ENCODE measurements at places on chromosomes 11 and 22.

DNA sequence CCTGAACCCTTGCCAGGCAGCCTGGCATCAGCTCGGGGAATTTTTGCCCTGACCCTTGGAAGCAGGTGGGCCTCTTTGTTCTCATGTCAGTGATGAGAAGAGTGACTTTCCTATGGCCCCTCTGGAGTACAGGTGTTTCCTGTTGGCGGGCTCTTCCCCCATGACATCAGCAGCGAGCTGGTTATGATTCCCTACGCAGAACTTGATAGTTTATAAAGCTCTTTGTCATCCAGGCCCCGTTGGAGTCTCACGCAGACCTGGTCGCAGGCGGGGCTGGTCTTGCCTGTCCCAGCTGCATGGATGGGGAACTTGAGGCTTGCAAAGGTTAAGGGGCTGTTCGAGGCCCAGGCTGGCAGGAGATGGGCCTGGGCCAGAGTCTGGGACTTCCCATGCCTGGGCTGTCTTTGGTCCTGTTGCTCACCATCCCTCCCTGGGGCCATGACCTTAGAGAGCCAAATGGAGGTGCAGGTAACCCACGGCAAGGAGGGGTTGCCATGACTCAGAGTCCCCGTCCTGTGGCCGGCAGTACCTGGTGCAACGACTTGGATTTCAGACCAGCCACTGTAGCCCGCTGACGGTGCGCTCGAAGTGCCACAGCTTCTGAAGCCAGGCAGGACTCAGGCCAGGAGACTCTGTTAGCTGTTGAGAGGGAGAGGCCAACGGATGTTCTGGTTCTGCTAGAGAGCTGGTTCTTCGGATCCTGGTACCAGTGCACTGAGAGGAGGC is 45.9 kb upstream of the PPP6R3 start:
- no peak for DNase-seq

DNA sequence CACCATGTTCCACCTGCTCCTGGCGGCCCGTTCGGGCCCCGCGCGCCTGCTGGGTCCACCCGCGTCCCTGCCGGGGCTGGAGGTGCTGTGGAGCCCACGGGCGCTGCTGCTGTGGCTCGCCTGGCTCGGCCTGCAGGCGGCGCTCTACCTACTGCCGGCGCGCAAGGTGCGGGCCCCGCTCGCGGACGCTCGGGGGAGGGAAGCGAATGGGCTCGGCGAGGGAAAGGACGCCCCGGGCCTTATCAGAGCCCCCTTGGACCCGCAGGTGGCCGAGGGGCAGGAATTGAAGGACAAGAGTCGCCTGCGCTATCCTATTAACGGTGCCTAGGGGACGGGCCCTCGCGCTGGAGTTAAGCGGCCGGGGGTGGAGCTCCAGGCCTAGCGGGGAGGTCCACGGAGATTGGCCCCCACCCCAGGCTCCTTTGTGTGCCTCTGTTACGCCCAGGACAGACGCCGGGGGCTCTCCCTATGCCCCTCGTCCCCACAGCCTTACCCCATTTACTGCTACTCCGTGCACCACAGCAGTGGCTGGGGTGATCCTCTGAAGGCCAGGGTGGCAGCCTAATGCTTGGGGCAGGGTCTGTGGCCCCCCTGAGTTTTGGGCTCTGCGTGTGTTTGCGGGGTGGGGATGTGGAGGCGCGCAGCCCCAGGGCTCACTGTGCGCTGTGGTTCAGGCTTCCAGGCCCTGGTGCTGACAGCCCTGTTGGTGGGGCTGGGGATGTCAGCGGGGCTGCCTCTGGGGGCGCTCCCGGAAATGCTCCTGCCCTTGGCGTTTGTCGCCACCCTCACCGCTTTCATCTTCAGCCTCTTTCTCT is 1.1 kb downstream of the TM7SF2 start:
- DNase-seq: no peak

- no peak for DNase-seq
These were observed 8.2 kb downstream of the USP2 start for GRCh38 chr11:119373059-119373920.

- DNase-seq: no peak
These were observed 34.1 kb downstream of the OR4D9 start for GRCh38 chr11:59545179-59546020.

GRCh38 chr22:29122041-29122440 is 49.2 kb downstream of the KREMEN1 start:
- DNase-seq: no peak

DNA sequence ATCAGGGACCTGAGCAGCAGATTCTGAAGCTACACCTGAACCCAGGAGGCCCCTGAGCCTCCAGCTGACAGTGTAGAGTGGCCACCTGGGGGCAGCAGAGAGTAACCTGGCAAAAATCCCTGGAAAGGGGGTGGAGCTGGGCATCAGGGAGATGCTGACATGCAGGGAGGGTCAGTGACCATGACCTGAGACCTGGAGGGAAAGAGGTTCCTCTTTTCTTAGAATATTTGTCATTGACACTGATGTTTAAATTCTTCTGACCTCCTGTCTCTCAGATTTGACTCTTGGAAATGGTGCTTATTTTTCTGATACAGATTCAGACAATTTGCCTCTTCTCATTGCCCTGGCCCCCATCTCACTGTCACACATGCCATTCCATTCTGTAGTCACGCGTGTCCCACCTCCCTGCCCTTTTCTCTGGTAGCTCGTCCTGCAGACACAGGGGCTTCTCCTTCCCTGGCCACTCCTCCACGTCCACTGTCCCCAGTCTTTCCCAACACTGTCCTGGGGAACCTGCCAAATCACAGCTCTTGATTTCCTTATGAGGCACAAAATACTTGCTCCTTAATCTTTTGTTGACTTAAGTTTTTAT is 117.2 kb upstream of the IGLL5 start:
- no peak for DNase-seq

DNA sequence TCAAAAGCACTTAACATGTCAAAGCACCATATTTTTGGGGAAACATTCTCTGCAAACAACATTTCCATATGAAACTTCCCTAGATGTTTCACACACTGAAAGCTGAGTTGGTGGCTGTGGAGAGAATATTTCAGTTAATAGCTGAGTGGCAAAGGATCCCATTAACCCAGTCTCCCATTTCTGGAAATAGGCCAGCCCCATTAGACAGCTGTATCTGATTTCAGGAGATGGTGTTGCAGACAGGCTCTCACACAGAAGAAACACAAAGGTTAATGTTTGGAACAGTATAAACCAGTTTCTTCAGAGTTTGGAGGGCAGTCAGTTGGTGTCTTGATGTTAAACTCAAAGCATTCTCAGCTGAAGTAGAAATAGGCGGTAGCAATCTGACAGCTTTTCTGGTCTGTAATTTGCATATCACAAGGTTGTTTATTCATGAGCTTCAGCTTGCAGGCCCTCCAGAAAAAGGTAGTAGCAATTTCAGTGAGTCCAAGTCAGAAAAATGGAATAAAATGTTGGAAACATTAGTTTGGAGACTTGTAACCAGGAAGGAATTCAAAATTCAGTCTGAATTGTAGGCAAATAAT is 15.5 kb upstream of the ZBTB44 start:
- no peak for DNase-seq

- no peak for DNase-seq
These were observed 48.6 kb downstream of the CADM1 start for GRCh38 chr11:115455613-115456012.

- no peak for DNase-seq
These were observed 6.8 kb downstream of the EED start for GRCh38 chr11:86251345-86251744.

DNA sequence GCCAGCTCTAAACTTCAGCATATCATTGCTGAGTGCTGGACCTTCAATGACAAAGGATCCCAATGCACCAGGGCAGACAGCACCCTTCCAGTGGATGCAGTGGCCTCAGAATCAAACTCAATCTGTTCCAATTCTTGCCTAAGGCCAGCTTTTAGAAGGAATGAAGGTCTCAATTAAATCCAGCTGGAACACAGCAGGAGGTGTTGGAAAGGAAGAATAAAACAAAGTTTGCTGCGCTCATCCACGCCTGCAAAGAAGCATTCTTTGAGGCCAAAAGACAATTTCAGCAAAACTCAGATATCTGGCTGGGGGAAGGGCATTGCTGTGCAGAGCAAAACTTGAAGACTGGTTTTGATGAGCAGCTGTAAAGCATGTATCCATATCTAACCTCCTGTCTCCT is 120.7 kb downstream of the CCDC81 start:
- DNase-seq: no peak

DNA sequence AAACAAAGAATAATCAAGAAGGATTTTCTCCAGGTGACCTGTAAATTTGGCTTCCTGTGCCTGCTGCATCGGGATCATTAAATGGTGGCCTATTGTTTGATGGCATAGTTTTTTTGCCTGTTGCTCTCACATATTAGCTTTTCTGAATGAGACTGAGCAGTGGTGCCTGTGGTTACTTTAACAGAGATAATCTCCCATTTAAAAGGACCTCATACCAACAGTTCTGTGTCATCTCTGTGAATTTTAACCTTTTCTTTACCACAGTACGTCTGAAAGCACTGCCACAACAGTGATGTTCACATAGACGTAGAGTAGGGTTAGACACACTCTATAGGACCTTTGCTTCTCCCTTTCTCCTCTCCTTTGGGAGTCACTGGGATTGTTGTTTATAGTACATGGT is 22.9 kb upstream of the RCE1 start:
- no peak for DNase-seq

DNA sequence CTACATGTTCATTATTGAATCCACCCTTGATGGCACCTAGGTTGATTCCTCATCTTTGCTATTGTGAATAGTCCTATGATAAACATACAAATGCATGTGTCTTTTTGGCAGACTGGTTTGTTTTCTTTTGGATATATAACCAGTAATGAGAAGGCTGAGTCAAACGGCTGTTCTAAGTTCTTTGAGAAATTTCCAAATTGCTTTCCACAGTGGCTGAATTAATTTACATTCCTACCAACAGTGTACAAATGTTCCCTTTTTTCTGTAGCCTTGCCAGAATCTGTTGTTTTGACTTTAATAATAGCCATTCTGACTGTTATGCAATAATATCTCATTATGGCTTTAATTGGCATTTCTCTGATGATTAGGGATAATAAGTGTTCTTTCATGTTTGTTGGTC is 184.9 kb downstream of the CASP12 start:
- DNase-seq: no peak

GRCh38 chr11:124801014-124801413 is 808 bp upstream of the MSANTD2 start:
- no peak for DNase-seq

- DNase-seq: no peak
These were observed 13.0 kb downstream of the MAML2 start for GRCh38 chr11:96329855-96330510.

GRCh38 chr22:20430720-20431510 is 6.7 kb downstream of the SCARF2 start:
- no peak for DNase-seq

- DNase-seq: no peak
These were observed 116.0 kb downstream of the CSTPP1 start for GRCh38 chr11:47052576-47052975.

DNA sequence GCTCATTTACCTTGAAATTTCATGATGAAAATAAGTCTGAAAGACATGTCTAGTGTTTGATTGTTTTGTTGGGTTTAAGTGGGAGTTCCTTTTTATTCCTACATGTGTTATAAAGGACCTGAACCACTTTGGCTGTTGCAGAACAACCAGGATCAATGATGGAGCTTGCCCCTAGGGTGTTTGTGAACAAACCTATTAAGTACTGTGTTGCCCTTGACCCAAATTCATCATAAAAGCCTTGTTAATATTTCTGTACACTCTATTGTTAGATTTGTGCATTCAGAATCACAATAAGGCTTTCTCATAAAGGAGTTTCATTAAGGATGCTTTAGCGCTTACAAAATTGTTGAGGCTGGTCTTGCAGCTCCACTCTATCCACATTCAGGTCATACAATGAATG is 452.6 kb downstream of the NELL1 start:
- DNase-seq: no peak

- no peak for DNase-seq
These were observed 6.6 kb upstream of the RPS6KA4 start for GRCh38 chr11:64352099-64352994.

DNA sequence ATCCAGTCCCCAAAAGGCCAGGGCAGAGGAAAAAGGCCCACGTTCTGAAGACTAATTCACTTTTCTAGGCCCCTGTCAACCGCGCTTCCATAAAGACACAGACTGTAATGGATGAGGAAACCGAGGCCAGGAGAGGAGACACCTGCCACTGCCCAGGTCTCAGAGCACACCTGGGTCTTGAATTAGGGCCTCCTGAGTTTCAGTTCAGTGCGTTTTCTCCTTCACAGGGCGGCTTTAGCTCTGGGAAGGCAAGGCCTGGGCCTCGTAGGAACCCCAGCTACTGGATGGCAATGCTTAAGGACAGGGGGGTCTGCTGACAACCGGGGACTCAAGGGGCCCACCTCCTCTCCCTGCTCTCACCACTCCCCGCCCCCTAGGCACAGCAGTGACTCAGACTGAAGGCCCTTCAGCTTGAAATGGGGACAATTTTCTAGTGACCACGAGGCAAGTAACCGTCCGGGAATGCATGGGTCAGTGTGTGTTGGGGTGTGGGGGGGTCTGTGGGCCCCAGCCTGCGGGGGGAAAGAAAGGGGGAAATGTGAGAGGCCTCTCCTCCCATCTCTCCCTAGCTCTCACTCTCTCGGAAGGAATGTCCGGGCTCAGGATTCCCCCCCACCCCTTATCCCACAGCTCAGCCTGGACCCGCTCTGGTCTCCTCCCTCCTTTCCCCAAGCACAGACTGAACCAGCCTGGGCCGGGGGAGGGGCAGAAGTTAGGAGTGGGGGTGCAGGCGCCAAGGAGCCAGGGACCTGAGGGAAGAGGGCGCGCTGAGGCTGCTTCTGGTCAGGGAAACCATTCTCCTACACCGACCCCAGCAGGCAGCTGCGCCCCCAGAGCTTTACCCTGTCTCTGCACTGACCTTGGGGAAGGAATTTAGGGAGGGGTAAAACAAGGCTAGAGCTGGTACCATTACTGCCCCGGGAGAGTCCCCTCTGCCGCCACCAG is 17.2 kb downstream of the CREB3L1 start:
- DNase-seq: peak; percentile 36

GRCh38 chr11:117831661-117832415 is 7.3 kb upstream of the FXYD2 start:
- no peak for DNase-seq

- no peak for DNase-seq
These were observed 173.2 kb upstream of the SORL1-AS1 start for GRCh38 chr11:121625777-121626506.

GRCh38 chr11:42571131-42571877 is 740.5 kb upstream of the API5 start:
- DNase-seq: no peak

DNA sequence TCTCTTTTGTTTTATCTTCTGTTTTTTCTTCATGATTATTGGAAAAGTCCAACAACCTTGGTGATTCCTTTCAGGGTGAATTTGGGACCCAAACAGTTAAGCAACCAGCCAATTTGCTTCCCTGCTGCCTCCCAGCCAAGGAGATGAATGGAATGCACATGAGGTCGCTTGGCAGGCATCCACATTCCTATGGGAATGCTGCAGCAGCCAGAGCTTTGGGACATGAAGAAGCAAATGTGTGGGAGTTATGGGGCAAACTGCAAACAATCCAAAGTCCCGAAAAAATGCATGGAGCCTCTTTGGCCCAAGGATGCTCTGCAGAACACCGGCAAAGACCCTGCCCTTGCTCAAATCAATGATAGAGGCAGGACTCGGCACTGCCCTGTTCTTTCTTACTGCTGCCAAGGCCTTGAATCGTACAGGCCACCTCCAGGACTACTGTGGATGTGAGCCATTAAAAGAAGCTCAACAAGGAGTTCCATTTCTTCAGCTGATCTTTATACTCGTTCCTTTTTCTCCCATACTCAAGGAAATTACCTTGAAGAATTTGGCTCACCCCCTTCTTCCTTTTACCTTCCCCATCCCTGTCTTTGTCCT is 117.3 kb upstream of the TEAD1 start:
- DNase-seq: no peak

Measured in GOT3 (cell line).